ENCODE measurements at places on chromosomes 4 and X.

DNA sequence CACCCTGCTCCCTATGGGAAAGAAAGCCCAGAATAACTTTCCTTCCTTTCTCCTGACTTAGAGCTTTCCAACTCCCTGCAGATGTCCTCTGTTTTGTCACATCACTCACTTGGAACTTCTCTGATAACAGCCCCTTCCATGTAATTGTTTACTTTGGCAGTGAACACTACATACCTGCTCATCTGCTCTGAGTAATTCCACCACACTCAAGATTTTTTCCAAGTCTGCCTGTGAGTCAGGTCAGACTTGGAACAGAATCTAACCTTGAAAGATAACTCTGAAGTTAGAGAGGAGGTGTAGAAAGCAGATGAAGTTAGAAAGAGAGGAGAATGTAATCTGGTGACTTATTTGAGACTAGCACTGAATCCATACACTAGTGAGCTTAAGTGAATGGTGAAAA lies 7.4 kb downstream of the MAGEB10 start:
- DNase-seq = no peak
- H3K4me3 ChIP-seq = no peak overlapping the region
- H3K4me1 ChIP-seq = no peaks in the 10 kb centered on the region
- no peak overlapping the region for H3K27ac ChIP-seq
- no peaks in the 10 kb centered on the region for H3K36me3 ChIP-seq

DNA sequence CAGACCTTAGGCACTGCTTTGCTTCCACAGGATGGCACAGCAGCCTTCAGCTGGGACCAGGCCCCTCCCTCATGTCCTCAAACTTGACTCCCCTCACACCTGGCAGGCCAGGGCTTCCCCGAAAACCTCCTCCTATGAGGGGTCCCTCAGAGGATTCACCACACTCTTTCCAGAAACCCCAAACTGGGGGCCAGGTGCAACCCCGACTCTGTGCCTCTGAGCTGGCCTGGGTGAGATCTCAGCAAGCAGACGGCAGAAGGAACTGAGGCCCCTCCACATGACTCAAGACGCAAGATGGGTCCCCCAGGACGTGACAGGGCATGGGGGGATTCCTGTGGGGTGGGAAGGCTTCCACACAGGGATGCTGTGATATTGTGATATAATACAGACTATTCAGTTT lies 6.2 kb downstream of the HCFC1 start:
- H3K36me3 ChIP-seq = peaks cover 35% of the 10 kb centered on the region
- no peak overlapping the region for H3K4me3 ChIP-seq
- H3K27me3 ChIP-seq = no peaks in the 10 kb centered on the region
- no peak overlapping the region for H3K27ac ChIP-seq
- H3K4me1 ChIP-seq = peaks cover 16% of the 10 kb centered on the region
- DNase-seq = no peak

GRCh38 chr4:150126864-150127203 lies 48.6 kb downstream of the DCLK2 start:
- H3K27ac ChIP-seq = no peak overlapping the region
- H3K27me3 ChIP-seq = no peaks in the 10 kb centered on the region
- DNase-seq = no peak
- H3K4me1 ChIP-seq = no peaks in the 10 kb centered on the region
- H3K4me3 ChIP-seq = no peak overlapping the region

DNA sequence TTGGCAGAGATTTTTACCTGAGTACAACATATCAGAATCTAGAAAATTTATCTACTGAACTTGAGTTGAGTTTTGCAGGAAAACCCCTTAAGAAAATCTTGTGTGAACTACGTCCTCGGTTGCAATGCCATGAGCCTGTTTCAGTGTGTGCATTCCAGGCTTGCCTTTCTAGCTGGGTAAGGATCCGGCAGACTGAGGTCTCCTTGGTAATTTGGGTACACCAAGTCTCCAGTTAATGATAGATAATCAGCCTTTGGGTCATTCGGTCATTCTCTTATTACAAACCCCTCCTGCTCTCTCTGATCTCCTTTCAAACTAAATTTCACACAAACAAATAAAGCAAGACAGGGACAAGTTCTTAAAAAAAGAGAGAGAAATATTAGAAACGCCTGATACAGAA lies 5.9 kb upstream of the HAND2 start:
- H3K27me3 ChIP-seq = peaks cover 77% of the 10 kb centered on the region
- no peaks in the 10 kb centered on the region for H3K36me3 ChIP-seq
- DNase-seq = no peak

DNA sequence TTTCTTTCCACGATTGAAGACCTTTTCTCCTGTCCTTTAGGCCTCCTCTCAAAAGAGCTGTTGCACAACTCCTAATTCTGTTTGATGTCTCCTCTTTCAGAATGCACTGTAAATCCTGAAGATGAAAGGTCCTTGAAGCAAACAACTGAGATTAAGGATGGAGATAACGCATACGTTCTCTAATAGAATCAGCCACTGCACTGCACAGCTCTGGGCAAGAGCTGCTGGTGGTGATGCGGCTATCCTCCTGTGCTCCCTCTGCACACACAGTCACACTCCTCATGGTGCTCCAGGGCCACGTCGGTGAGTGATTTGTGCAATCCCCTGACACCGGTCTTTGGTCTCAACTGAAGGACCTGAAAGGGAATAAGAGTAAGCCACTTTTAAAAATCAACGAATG lies 208.7 kb downstream of the PDGFC start:
- H3K4me1 ChIP-seq = no peaks in the 10 kb centered on the region
- H3K36me3 ChIP-seq = no peaks in the 10 kb centered on the region
- H3K27me3 ChIP-seq = no peaks in the 10 kb centered on the region
- no peak overlapping the region for H3K27ac ChIP-seq
- no peak for DNase-seq
- H3K4me3 ChIP-seq = no peak overlapping the region

- no peaks in the 10 kb centered on the region for H3K27me3 ChIP-seq
- H3K4me1 ChIP-seq = no peaks in the 10 kb centered on the region
- DNase-seq = no peak
- no peaks in the 10 kb centered on the region for H3K36me3 ChIP-seq
Measured at GRCh38 chrX:38654302-38654701, 93.0 kb downstream of the TSPAN7 start.
